ENCODE measurements at places on chromosomes 2 and 18.

DNA sequence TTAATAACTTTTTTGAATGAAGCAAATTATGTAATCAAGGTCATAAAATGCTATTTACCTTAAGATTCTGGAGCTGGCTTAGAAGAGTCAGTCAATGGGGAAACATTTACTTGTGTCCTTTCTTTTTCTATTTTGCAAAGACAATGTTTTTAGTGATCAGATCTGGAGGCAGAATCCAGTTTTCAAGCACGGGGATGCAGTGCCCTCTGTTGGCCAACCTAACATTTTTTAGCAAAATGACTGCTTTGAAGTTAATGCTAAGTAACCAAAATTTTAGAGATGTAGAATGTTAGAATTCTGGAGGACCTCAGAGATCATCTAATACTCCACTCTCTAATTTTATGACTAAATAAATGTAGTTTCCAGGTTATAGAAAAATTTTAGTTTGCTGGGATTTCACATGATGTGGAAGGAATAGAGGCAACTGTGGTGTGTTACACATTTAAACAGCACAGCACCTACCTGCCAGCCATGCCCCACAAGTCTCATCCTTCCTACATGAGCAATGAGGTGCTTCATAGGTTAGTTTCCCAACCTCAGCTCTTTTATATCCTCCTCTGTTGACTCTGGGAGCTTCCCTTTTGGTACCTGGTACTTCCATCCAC is 23.6 kb upstream of the SLC9A4 start:
- peak; percentile 79 for DNase-seq

DNA sequence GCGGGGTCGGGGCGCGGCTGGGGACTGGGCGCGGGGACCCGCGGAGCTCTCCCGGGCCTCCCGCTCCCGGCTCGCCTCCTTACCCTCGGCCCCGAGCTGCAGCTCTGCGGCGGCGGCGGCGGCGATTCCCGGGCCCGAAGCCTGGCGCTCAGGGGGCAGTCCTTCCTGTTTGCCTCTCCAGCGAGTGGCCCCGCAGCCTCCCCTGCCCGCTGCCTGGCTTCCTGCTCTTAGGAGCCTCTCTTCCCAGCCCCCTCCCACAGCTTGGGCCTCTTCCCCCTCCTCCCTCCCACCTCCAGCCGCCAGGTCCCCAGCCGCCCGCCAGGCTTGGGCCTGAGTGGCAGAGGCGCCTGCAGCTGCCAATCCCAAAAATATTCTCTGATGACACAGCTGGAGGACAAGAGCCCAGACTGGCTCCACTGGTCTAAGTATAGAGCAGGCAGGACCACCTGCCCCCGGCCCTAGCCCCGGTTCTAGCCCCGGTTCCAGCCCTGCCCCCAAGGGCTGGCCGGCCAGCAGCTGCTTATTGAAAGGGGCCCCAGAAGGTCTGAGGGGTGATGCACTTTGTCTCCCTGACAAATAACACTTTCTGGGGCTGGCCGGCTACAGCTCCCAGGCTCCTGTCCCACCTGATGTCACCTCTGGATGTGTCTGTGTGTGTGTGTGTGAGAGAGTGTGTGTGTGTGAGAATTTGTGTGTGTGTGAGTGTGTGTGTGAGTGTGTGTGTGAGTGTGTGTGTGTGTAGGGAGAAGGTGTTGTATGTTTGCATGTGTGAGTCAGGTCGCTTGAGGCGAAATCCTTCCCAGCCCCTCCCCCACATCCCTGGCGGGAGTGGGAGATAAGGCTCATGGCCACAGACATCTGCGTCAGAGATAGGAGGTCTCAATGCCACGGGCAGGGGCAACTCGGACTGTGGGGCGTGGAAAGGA is at the start of gene OBSL1:
Gene OBSL1, minus strand, starts transcription at position 229 of the 926 bp plus-strand sequence. CDS start 307 bp downstream, outside the sequence.
- peak; percentile 71 for DNase-seq

GRCh38 chr18:32771871-32772580 is 797 bp downstream of the KLHL14 start:
- peak; percentile 58 for DNase-seq

GRCh38 chr2:240269380-240269779 is 128.9 kb upstream of the OTOS start:
- DNase-seq = no peak

GRCh38 chr18:45621061-45621511 is 5.8 kb downstream of the SLC14A2 start:
- DNase-seq = peak; percentile 74

DNA sequence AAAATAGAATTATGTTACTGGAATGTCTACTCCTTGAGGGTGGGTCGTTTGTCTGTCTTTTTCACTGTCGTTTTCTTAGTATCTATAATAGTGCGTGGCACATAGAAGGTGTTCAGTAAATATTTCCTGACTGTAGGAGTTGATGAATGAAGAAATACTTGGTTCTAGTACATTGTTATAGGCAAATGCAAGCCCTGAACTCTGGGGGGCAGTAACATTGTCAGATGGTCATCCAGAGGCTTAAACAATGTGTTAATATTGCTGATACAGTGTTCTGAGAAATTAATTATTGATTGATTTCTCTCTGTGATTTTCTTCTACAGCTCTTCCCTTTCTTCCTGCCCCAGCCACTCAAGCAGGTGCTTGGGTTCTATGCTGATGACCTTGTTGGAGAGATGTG is 24.4 kb upstream of the THOC1 start:
- no peak for DNase-seq

GRCh38 chr2:3387011-3387410 is 7.5 kb downstream of the TRAPPC12 start:
- DNase-seq = no peak

DNA sequence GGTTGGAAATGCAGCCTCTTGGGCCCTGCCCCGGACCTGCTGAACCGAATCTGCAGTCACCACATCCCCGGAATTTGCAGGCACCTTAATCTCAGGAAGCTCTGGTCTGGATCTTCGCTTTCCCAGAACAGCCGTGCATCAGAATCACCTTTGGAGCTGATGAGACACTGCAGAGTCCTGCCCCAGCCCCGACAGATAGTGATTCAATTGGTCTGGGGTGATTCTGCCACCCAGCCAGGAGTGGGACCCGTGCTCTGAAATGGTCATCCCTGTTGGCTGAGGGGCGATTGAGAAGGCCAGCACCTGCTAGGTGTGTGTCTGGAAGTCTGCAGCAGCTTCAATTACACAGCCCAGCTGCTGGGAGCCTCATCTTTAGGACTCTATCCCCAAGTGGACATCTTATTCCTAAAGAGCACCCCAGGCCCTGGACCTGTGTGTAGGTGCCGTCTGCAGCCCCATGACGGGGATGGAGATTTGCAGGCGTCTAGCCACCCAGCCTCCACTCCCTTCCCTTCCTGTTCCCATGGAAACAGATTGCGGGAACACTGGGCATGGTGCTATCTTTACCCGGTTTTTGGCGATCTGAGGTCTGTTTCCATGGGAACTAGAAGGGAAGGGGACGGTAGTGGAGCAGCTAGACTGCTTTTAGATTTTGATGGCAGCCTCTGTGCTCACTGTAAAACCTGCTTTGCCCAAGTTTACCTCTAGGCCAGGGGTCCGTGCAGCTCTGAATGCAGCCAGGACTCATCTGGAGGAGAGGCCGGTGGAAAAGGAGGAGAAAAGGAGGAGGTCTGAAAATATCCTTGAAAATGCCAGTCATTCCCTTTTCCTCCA is 156.1 kb downstream of the LDLRAD4 start:
- DNase-seq = peak; percentile 96

GRCh38 chr2:9813312-9814128 is 29.8 kb upstream of the TAF1B start:
- peak; percentile 85 for DNase-seq

GRCh38 chr2:197248623-197249022 is 62.0 kb downstream of the ANKRD44 start:
- DNase-seq = no peak

DNA sequence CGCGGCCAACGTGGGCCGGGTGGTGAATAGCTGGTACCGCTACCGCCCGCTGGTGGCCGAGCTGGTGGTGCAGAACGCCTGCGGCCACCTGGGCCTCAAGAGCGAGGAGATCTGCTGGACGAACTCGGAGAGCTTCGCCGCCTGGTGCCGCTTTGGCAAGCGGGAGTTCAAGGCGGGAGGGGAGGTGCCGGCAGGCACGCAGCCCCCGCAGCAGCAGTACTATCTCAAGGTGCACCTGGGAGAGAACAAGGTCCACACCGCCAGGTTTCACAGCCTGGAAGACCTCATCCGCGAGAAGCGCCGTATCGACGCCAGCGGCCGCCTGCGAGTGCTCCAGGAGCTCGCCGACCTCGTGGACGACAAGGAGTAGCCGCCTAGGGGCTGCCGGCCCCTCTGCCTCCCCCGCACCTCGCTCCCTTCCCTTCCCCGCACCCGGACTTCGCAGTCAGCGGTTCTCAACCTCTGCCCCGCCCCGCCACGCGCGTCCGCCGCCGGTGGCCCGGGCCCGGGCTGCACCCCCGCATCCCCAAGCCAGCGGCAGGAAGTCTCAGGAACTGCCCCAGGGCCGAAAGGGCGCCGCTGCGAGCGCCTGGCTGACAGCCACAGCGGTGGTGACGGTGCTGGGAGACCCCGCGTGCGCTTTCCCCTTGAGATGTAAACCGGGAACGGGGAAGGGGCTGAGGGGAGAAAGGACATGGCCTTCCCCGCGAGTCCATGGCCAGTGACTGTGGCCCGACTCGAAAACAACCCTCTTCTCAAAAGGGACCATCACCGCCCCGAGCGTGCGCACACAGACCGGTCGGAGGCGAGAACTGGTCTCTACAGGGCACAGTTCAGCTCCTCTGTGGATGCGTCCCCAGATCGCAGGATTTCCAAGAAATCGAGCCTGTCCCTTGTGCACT is 2.2 kb downstream of the LRATD1 start:
- DNase-seq = peak; percentile 92

GRCh38 chr2:55827855-55828254 is 95.7 kb downstream of the EFEMP1 start:
- DNase-seq = no peak

DNA sequence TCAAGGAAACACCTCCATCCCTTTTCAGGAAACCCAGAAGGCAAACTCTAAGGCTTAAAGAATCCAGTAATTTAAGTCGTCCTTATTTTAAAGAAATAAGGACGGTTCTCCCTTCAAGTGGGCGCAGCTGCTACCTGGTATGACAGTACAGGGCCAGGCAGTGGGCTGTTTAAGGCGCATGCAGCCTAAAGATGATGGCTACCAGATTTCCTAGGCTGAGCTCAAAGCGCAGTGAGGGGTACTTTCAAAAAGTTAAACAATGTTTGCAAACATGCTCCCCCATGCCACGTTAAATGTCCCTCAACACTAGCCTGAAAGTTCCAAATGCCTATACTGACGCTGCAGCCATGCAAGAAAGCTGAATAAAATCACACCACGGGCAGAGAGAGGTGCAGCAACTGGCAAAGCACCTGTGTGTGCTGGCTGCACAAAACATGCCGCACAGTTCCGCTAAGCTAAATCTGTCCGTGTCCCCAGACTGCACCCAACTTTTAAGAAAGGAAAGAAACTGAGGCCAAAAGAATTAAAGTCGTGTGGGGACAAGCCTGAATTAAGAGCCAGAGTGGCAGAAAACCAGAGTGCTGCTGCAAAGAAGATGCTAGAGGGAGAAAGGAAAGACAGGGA is 583 bp downstream of the HIBCH start:
- no peak for DNase-seq

DNA sequence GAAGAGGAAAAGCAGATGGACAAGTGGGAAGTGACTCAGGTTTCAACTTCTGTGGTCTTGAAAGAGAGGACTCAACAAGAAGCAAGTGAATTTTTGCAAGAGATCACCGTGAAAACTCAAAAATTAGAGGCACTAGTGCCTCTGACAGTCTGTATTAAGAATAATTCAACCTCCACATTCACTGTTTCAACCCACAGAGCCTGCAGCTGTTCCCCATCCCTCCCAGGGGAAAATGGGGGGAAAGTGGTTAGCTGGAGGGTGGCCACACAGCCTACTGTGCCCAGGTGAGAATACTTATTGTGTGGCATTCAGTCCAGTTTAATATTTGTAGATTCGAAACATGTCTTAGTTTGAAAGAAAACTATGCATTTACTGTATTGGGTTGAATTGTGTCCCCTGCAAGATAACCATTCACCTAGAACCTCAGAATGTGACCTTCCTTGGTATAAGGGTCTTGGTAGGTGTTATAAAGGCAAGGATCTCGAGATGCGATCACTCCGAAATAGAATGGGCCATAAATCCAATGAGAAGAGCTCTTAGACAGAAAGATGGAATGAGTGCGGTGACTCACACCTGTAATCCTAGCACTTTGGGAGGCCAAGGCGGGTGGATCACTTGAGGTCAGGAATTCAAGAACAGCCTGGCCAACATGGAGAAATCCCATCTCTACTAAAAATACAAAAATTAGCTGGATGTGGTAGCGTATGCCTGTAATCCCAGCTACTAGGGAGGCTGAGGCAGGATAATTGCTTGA is 94.3 kb downstream of the IRS1 start:
- DNase-seq = no peak

- DNase-seq = peak; percentile 38
Measured at GRCh38 chr2:219998107-219998506, 370.7 kb downstream of the SLC4A3 start.

DNA sequence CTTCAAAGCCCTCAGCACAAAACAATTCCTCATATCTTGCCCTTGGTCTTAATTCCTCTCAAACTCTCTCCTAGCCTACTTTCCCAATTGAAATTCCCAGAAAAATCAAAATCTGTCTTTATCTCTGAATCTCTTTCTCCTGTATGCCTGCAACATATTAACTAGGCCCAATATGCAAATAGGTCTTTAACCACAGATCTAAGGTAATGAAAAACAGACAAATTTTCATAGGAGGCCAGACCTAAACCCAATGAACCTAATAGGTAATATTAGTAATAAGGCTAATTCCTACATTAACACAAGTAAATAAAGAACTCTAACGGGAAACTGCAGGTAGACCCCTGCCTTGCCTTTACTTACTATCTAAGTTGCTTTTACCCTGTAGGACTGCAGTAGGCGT is 41.4 kb downstream of the WDR33 start:
- DNase-seq = no peak

Data from brain (organoid and tissue), 16 donors.